CD4-positive, alpha-beta memory T cell (primary cell): ENCODE measurements at places on chromosomes 12 and 14. TPM values are rescaled to one million over a fixed set of nuclear protein-coding genes. Genes with fewer than 3 reads are reported as not detected.

The FAM90A1 gene
- not detected for total RNA-seq

The C12orf50 gene
- total RNA-seq = 0.09 TPM

The KCNC2 gene
- not detected for total RNA-seq

The CSRP2 gene
- total RNA-seq = not detected

The KRT1 gene
- total RNA-seq = 0.67 TPM

The SERPINA10 gene
- total RNA-seq = not detected

The LGR5 gene
- not detected for total RNA-seq

The CLEC4A gene
- 1.2 TPM for total RNA-seq

GRCh38 chr12:124862768-124863415, 772 bp downstream of the SCARB1 start:
- no peak for DNase-seq

DNA sequence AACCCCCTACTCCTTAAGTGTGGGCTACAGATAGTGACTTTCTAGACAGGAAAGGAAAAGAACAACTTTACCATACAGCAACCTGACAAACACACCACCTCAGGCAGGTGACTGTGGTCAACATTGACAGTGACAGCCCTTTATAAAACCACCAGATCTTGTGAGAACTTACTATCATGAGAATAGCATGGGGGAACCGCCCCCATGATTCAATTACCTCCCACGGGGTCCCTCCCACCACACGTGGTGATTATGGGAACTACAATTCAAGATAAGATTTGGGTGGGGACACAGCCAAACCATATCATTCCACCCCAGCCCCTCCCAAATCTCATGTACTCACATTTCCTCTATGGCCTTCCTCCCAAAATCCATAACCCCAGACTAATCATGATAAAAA, 16.3 kb downstream of the OR10P1 start:
- no peak for DNase-seq

DNA sequence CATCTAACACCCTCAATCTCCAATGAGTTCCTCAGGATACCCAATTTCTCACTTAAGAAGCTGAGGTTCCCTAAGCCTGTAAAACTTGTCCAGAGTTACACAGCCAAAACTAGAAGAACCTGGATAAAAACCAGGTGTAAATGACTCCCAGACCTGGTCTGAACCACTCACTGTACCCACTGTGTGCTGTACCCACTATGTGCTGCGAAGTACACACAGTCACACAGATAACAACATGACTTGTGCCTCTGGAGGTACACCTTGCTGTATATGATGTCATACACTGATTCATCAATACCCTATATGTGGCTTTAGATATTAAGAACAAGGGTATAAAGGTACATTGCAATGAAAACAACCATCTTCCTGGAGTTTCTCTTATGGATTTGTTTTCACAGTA, 66.1 kb downstream of the PPM1H start:
- no peak for DNase-seq

GRCh38 chr12:24795699-24796347, 153.1 kb downstream of the BCAT1 start:
- no peak for DNase-seq

- DNase-seq = no peak
Observed at GRCh38 chr14:54478636-54479215, 10.1 kb downstream of the GMFB start.

GRCh38 chr12:65891219-65891618, 66.9 kb downstream of the HMGA2 start:
- no peak for DNase-seq

DNA sequence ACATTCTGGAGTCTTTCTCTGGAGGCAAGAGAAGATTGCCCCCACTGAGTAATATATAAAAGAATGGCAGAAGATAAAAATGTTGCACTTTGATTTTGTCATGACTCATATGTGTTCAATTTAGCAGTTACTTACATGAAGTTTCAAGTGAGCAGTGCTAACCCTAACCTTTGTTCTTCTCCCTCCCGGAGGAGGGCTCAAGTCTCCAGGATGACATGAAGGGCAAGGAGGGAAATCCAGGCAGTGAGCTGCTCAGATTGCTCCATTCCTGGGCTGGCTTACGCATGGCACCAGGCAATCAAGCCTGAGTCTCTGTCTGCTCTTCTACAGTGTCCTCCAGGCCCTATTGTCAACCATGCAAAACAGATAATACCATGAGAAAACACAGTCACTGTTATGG, 322.3 kb downstream of the DUSP6 start:
- no peak for DNase-seq

DNA sequence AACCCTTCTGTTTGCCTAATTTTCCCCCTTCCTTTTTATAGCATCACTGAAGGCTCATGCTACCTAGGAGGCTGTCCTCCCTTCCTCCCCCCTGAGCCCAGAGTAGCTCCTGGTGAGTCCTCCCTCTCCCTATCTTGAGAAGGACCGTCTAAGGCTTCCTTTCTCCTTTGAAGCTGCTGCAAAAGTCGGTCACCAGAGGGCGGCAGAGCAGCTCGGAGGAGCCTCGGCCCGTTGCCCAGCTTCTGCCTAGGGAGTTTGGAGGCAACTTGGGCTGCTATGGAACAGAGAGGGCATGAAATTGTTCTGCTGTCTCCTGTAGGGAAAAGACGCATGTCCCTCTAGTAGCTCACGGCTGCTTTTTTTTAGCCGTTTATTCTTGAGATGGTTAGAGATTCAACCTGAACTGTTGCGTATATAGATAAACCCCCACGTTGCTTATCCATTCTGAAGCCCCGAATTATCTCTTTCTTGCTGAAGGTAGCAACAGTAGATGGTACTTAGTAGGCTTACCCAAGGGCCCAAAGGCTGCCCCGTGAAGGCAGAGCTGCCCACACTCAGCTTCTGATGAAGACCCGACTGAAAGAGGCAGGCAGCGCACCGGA, 5.7 kb downstream of the WNT5B start:
- DNase-seq = no peak

- DNase-seq = no peak
Observed at GRCh38 chr14:78195431-78195830, 25.3 kb downstream of the NRXN3 start.

- no peak for DNase-seq
Observed at GRCh38 chr12:22286569-22286968, 47.9 kb downstream of the ST8SIA1 start.

GRCh38 chr14:71668186-71668912, 263.9 kb upstream of the RGS6 start:
- DNase-seq = no peak
